NCI-H774 (cell line): ENCODE measurements at places on chromosomes 5 and 9.

- DNase-seq = no peak
Measured at GRCh38 chr5:43649256-43649655, 46.3 kb downstream of the NNT start.

DNA sequence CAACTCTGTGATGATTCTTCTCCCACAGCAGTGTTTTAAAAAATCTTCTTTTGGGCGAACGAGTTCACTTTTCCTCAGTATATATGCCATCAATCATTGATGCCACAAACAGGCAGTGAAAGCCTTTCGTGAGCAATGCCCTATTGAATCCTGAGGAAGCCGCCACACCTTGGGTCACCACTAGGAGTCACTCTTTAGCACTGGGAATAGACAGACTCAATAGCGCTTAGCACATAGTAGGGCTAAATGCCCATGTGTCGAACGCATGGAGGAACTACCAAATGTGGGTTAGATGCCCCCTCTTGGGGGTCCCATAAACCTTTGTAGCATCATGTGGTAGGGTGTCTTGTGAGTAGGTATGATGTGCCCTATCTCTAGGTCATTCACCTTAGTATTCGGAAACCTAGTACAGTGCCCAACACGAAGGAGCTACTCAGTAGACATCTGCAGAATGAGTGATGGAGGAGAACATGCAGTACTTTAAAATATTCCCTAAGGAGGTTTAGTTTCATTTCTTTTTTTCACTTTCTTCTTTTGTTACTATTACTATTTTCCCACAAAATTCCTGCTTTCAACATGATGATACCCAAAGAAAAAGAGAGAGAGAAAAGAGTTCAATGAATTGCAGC lies 603.7 kb downstream of the BNC2 start:
- DNase-seq = no peak

- DNase-seq = no peak
Measured at GRCh38 chr5:5787373-5787772, 364.9 kb downstream of the ICE1 start.

DNA sequence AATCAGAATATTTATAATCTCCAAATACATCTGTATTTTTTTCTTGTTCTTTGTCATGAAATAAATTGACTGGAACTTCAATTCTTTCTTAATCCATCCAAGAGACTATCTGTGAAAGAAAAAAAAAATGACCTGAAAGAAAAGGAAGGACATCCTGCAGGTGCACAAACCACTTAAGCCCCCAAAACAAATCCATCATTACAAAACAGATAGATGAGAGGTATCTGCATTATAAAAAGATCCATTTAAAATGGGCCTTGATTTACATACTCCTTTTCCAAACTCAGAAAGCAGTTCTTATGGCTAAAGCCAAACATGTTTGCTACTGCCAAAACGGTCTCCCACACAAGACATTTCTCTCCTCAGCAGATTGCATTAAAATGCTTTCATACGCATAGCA lies 85.5 kb downstream of the ELAVL2 start:
- DNase-seq = no peak

DNA sequence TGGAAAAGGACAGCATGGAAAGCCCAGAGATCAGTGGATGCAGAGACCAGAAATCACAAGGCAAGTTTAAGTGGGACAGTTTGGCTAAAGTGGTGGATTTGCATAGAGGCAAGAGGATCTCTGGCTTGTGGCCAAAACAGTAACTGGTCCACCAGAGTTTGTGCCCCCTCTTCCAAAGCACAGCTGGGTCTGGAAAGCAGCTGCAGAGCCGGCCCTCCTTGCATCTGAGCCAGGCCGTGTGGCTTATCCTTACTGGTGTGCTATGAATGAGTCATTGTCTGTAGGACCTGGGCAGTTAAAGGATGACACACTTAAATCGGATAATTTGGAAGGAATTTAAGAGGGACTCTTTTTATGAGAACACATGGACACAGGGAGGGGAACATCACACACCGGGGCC lies 146.6 kb downstream of the PIP5K1B start:
- no peak for DNase-seq

GRCh38 chr5:17766031-17766430 lies 131.8 kb downstream of the TAF11L14 start:
- no peak for DNase-seq

- no peak for DNase-seq
Measured at GRCh38 chr5:165521816-165522610, 2016.6 kb downstream of the MAT2B start.

GRCh38 chr5:10695055-10695649 lies 65.9 kb downstream of the DAP start:
- peak; percentile 62 for DNase-seq

DNA sequence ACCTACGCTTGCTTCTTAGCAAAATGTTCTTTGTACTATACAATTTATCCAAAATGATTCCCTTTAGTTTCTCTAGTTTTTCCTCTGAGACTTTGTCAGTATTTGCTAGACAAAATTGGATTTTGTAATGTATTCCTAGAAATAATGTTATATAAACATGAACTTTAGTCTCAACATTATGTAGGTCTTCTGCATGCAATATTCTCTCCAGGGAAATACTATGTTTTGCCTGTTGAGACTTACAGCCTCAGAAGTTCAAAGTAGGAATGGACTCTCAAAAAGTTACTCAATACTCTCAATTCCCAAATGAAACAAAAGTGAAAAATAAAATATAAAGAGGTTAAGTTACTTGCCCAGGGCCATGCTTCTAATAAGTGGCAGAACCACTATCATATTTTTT lies 24.8 kb upstream of the SMC2 start:
- DNase-seq = no peak

DNA sequence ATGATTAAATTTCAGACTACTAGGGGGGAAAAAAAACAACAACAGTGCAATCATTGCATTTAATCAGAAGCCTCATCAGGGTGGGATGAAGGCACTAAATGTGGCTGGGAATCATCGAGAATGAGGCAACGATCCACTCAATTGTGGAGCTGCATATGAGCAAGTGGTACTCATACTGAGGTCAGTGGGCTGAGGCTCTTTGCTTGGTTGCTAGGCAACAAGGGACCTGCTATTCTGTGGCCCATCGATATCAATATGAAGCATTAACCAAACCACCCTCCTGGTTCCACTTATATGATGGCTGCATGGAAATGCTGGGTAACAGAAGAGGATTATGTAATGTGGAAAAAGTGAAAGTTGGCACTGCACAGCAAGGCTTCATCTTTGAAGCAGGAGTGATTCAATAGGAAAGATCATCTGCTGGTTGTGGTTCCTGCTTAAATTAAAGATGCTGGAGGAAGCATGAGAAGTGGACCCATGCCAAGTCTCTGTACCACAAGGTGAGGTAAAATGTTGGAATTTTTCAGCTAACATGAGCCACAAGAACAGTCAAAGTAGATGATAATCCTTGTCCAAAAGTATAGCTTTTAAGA lies 159.8 kb upstream of the HMHB1 start:
- DNase-seq = no peak

DNA sequence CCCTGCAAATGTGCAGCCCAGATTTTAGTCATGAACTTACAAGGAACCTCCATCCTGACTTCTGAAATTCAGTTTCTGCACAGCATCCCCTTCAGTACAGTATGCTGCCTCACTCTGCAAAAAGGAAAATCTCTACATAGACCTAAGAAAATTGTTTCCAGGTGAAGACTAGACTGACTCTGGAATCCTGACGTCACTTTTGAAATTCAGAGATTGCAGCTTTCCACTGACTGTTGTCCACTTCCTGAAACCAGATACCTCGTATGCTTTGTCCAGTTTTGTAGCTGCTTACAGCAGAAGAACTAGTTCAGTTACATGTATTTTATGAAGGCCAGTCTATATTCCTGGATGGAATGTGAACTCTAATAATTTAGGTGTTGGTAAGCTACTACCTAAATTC lies 629.3 kb upstream of the ST8SIA4 start:
- DNase-seq = no peak

- no peak for DNase-seq
Measured at GRCh38 chr5:54083851-54084250, 226.5 kb downstream of the ARL15 start.

GRCh38 chr5:95738072-95738471 lies 6.9 kb downstream of the RHOBTB3 start:
- no peak for DNase-seq

GRCh38 chr5:94442076-94442475 lies 176.3 kb downstream of the KIAA0825 start:
- no peak for DNase-seq

GRCh38 chr5:167413506-167413905 lies 877.9 kb upstream of the WWC1 start:
- no peak for DNase-seq

- DNase-seq = no peak
Measured at GRCh38 chr9:105308461-105309341, 64.2 kb downstream of the SLC44A1 start.

DNA sequence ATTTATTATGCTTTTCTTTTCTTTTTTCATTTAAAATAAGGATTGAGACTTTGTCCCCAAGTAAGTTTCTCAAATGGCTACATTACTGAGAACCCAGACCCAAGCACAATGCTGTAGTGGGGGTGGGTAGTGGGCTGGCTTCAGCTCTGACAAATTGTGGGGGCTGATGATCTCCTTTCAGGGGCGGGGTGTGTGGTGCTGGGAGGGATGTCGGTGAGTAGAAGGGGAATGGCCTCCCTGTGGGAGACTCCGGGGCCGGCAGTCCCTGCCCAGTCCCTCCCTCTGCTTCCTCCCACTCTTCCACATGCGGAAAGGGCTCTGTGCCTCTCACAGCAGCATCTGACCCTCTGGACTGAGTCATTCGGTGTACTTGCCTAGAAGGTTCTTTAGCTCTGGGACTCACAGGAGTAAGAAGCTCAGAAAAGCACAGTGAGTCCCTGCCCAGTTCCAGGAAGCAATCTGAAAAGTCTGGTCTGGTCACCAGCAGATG lies 14.3 kb downstream of the CD180 start:
- DNase-seq = no peak

DNA sequence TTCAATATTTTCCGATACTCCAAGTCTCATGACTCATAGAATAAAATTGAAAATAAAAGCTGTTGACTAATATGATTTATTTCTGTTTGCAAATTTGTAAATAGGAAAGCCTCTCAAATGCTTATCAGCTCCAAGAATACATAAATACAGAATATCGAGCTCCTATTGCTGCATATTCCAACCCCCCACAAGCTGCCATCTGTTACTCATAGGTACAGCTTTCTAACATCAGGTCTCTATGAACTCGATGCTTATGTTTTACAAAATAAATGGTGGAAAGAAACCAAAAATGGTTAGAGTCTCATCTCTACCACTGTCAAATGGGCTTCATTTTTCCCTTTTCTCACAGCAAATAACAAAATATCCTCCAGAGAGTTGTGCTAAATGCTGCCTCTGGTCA lies 631.6 kb upstream of the CDH18 start:
- no peak for DNase-seq

DNA sequence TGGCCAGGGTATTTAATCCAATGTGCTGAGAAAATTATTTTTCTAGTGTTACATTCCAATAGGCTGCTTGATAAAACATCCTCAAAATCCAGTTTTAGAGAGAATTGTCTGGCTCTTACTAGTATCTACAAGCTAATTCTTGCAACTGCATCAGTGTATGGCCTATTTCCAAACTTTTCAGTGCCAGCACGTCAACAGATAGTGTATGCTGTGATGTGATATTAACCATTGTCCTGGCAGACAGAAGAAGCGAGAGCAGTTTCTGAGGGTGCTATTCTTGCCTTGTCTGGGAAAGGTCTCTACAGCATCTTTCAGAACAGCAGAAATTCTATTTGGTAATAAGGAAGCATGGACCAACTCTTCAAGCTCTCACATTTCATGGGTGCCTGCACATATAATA lies 174.2 kb upstream of the CDH12 start:
- no peak for DNase-seq

DNA sequence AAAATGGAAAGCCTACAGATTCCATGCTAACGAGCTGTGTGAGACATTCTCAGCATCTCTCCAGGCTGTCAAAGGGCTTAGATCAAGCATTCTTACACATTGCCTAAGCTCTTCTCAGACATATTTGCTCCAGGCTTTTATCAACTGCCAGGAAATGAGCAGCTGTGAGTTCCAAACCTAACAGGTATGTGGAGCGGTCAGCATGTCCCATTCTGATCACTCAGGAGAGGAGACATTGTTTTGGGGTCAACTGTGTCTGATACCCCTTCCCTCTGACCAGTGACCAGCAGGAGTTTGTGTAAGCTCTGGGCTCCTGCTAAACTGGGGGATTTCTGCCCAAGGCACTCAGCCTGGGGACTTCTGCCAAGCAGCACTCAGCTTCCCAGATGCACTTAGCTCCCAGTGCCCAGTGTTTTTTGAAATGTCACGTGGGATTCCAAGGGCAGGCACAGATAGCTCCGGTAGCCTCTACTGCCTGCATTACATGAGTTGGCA lies 229.1 kb downstream of the SEC61B start:
- no peak for DNase-seq

- DNase-seq = peak; percentile 15
Measured at GRCh38 chr5:6201631-6202030, 176.7 kb downstream of the MED10 start.

- DNase-seq = no peak
Measured at GRCh38 chr5:9495121-9495520, 50.8 kb downstream of the SEMA5A start.

DNA sequence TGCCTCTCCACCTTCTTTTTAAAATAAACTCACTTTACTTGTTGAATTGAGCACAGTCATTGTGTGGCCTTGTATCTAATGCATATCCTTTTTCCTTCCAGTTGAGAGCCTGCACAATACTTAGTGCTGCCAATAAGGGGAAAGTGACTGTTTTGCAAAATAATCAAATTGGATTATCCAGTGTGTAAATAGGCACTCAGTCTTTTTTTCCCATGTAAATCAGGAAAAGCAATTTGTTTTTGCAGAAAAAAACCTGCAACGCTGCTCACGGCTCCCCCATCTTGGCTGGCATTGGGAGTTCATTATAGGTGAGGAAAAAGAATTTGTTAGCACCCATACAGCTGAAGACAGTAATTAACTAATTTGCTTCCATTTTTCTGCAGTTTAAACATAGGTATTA lies 299.9 kb downstream of the CSNK1G3 start:
- DNase-seq = no peak

DNA sequence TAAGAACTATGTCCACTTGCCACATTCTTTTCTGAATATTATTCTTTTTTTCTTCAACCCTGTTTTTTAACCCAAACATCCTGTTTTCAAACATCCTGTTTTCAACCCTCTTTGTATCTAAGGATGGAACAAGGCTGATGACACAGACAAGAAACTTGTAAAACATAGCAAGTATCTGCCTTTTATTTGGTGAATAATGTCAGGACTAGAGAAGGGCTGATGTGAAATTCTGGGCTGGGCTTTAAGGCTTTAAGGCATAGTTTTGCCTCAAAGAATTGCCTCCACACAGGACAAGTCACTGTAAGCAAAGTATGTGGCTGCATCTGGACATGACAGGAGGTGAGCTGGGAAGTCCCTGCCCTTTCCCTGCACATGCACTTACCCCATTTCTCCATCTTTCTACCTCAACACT lies 42.5 kb upstream of the RIC1 start:
- DNase-seq = no peak

- DNase-seq = no peak
Measured at GRCh38 chr5:125725691-125726090, 697.5 kb upstream of the GRAMD2B start.

DNA sequence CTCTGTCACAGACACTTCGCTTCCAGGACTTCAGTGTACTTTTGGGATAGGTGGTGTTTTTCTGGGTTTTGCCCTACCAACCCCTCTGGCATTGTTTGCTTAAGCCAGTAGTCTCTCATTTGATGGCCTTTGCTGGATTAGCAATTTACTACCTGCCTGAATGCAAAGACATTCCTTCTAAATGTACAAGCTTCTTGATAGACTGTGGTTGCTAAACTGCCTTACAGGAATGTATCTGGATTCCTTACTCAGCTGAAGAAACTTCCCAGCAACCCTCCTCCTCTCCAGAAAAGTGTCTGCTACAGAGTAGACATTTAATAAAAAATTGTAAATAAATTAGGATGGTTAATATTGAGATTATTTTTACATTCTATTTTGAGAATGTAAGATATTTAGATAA lies 1916.7 kb downstream of the EFNA5 start:
- no peak for DNase-seq
